ENCODE measurements at places on chromosomes 5 and 9.
A peak's percentile ranks its signal among the peaks of the same experiment; 100 is the strongest.

- no peak for DNase-seq
Measured at GRCh38 chr5:93782978-93783377, 41.6 kb upstream of the POU5F2 start.

DNA sequence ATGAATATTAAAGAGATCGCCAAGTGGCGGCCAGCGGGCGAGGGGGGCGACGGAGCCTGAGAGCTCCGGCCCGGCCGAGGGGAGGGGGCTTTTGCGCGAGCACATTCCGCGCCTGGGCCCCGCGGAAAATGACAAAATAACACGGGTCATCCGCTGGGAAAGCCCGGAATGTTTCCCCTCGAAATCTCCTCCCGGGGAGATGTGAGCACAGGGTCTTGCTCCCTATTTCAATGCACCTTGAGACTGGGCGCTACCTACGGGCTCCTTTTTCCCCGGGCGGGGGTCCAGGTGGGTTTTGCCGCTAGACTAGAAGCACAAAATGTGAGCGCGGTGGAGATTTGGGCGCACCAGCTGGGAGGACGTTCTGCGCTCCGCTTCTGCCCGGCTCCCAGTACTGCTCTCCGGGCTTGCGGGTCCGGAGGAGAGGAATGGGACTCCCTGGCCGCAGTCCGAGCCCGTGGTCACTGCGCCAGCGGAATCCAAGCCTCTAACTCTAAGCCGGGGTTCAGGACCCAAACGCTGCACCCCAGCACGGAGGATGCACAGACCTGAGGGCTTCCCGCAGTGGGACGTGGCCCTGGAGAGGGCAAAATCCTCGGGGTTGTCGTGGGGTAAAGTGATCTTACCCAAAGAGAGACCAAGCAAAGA lies 2.8 kb upstream of the PRDM12 start:
- DNase-seq: no peak

- DNase-seq: no peak
Measured at GRCh38 chr9:77908293-77908692, 123.3 kb downstream of the GNAQ start.

GRCh38 chr9:3200331-3200774 lies 325.4 kb downstream of the RFX3 start:
- no peak for DNase-seq

DNA sequence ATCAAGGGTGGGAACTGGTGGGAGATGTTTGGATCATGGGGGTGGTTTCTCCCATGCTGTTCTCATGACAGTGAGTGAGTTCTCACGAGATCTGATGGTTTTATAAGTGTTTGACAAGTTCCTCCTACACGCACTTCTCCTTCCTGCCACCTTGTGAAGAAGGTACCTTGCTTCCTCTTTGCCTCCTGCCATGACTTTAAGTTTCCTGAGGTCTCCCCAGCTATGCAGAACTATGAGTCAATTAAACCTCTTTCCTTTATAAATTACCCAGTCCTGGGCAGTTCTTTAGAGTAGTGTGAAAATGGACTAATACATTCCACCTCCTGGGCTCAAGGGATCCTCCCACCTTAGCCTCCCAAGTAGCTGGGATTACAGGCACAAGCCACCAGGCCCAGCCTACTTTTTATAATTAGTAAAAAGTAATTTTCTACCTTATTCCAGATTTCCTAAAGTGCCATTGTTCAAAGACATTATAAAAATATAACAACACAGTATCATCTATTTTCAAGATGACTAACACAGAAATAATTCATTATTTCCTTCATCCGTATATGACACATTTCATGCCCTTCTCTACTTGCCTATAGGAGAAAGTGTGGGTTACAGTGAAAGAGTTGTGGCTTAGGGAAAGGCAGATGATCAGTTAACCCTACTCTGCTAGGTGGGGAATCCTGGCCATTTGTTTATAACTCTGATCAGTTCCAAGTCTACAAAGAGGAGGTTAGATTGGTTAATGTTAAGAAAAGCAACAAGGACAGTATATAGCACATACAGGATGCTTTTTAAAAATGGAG lies 99.9 kb downstream of the TTC39B start:
- DNase-seq: no peak

GRCh38 chr5:7850395-7851239 lies at the start of gene CFAP90:
Gene CFAP90 (minus strand): TSS chr5:7851133. CDS start chr5:7851021, 112 bp downstream.
- DNase-seq: peak; percentile 27

GRCh38 chr9:32991897-32992594 lies 9.4 kb downstream of the APTX start:
- no peak for DNase-seq

DNA sequence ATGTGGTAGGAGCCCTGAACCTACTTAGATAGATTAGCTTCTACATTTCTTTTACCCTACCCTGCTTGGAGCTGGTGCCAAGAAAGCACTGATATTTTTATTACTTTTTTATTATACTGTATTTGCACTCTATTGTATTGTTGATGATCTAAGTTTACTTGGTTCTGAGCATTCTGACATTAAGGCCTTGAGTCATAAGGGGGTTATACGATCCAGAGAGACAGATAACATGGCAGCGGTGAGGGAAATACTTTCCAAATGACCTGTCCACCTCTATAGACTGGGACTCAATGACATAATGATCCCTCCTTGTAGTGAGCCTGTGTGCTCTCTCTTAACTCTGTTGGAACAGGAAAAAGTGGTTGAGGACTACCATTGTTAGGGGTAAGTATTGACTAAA lies 176.3 kb downstream of the MAN2A1 start:
- no peak for DNase-seq

DNA sequence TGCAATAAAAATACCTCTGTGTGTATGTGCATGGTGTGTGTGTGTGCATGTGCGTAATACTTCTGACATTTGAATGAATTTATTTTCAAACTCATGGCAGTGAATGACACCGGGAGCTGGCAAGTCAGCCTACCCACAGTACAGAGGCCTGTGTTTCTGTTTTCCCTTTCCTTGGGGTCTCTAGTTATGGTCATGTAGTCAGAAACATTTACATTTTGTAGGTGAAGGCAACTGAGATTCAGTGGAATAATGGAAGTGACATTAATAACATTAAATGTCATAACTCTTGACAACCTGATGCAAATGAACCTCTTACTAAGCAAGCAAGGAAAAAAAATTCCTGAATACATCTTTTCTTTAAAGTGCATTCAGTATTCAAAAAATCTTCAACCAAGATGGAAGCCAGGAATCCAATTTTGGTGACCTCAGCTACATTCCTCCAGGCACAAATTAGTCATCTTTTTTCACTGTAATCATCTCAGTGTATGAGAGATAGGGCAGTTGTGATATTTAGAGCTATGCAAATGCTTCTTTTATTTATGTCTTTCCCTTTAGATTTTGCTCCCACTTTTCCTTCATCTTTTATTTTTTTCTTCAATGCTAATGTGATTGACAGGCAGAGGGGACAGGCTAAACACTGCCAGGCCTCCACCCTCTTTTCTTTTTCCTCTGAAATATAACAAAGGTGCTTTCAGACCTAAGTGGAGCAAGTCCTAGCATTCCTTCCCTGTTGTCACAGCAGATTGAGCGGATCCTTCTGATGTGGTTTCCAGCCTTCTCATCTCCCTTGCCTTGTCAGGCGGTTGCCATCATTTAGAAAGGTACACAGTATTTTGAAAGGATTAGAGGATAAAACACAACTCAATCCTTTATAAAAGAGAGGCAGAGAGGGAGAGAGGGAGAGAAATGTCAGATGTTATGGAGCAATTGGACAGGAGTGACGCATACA lies 569.8 kb upstream of the ADAMTS16 start:
- DNase-seq: no peak

DNA sequence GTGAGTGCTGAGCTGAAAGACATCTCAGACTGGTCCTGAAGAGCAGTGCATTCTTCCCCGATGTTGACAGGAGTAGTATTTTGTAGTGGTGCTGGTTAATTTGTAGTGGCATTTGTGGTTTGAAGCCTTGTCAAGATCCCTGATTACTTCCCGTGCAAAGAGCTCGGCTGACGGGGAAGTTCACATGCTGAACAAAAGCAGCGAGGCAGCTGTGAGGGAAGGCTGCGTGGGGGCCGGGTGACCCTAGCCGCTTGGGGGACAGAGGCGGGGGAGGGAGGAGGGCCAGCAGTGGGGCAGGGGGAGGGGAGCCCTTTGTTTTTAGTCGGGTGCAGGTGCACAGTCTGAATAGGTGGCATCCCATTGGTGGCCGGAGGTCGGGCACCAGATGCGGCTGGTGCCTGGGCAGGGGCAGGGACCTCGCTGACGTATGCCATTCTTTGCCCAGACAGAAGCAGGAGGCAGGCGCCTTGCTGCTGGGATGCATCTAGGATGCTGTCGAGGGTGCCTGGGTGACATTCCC lies 64.7 kb downstream of the CRB2 start:
- DNase-seq: no peak

DNA sequence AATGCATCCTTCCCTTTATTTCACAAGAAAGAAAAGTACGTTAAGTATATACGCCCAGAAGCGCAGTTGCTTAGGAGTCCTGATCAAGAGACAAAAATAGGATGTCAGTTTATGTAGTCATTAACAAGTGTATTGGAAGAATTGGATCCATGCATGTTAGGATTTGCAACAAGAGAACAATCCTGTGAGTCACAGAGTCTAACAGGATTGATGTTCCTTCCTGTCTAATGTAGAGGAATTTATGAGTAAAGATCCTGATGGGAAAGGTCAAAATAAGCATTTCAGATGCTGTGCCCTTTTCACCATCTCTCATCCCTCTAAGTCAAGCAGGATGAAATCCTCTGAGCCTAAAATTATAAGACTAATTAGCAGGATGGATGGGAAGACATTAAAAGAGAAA lies 406.0 kb upstream of the GRIA1 start:
- DNase-seq: no peak

- DNase-seq: no peak
Measured at GRCh38 chr5:58937031-58937681, 354.3 kb downstream of the RAB3C start.

GRCh38 chr5:170534177-170534576 lies 30.4 kb downstream of the KCNIP1 start:
- no peak for DNase-seq

DNA sequence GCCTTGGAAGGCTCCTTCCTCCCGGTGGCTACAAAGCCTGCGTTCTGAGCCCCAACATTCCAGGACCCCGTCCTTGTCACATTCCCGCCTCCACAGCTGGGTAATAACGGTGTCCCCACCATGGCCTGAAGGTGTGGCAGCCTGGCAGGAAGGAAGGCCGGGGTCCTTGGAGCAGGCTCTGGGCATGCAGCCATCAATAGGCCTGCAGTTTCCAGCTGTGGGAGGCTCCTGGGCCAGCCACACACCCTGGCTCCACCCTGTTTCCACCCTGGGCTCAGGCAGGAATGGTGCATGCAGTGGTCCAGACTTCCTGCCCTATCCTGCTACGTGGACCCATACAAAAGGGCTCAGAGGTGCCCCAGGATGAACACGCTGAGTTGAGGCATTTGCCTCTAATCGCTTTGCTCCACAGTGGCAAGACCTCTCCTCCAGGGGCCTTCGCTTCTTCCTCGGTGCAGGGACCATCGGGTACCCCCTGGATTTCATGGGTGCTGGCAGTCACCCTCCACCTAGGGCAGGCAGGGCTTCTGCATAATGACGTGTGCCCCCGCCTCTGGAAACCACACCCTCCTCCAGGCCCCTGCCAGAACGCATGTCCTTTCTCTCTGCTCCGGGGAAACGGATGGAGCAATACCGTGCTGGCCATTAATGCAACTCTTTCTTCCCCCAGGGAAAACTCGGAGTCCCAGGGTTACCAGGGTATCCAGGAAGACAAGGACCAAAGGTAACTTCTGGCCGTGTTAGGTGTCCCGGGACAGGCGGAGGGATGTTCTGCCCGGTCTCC lies 95.1 kb upstream of the FCN2 start:
- DNase-seq: no peak

DNA sequence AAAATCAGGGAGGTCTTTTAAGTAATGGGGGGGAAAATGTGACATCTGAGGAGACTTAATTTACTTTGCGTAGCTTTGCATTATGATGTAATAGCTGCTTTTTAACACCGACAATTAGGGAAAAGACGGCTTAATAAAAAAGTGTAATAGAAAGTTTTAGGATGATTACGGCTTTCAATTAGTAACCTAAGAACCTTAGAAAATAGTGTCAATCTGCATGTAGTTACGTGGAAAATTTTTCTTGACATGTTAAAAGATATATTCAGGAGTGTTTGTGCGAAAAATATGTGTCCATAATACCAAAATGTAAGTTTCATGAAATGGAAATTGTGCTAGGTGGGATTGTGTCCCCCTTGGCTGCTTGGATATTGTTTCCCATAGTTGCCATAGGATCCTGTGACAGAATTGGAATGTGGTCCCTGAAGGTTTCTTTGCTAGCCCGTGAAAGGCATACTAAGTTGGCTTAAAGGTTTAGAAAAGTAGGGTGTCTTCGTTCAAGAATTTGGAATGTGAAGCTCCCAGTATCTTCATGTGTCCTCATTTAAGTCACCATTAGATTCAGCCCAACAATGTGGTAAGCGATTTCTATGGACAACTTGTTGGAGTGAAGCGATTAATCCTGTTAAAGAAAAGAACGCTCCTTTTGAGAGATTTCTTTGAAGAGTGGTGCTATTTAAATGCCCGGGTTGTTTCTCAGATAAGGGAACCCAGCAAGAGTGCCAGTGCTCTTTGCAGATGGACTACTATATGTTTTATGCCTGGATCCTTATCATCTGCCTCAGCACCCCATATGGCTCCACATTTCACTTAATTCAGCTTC lies 2.0 kb downstream of the RGMB start:
- no peak for DNase-seq

DNA sequence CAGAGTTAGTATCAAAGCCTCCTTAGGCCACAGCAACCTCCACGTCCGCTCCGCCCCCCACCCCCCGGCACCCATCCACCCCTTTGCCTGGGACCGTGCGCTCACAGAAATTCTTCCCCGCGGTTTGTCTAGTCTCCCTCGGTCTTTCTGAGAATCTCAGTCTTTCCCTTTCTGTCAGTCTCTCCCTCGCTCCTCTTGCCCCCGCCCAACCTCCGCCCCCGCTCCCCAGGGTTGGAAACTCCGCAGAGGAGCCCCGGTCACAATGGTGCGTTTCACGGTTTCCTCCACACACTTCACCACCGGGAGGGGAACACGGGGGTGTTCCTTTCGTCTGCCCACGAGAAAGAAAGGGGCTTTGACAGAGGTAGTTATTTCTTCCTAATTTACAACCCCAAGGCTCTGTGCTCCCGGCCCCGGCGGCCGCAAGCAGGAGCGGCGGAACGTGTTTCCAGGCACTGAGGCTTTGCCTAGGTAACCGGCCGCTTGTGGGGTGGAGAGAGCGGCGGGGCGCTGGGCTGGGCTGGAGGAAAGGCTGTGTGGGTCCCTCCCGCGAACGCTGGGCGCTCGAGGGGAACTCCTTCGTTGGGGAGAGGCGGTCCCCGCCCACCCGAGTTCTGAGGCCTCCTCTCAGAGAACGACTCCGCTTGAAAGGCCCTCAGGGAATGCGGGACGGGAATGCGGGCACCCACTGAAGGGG lies 2.1 kb downstream of the NR4A3 start:
- DNase-seq: peak; percentile 47

- no peak for DNase-seq
Measured at GRCh38 chr5:15791859-15792258, 291.9 kb downstream of the FBXL7 start.

- DNase-seq: no peak
Measured at GRCh38 chr5:4625206-4625896, 514.8 kb upstream of the ADAMTS16 start.

DNA sequence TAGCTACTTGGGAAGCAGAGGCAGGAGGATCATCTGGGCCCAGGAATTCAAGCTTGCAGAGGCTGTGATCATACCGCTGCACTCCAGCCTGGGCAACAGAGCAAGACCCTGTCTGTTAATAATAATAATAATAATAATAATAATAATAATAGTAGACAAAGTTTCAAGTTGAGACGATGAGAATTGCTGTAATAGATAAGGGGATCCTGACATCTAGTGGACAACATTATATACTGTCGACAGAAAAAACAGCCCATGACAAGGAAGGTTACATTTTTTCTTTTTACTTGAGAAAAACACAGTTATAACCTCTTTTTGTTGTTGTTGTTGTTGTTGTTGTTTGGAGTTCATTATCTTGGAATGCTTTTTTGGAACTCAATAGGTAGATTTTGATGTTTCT lies 35.3 kb downstream of the NDFIP1 start:
- DNase-seq: no peak

Measured in stimulated activated CD8-positive, alpha-beta memory T cell treated with anti-CD3 and anti-CD28 coated beads, Interleukin-2, amount 100 ng/mL, for 1 hour (primary cell).